ENCODE measurements at places on chromosomes 1 and 21. TPM values are rescaled to one million over a fixed set of nuclear protein-coding genes. Genes with fewer than 3 reads are reported as not detected.

GRCh38 chr21:45404730-45405270 is at the start of gene COL18A1:
Gene COL18A1, plus strand, starts transcription at chr21:45405165. Its CDS starts 66 bp downstream, at chr21:45405231.
- peaks cover 19% of the 10 kb centered on the region for H3K4me1 ChIP-seq
- peak; percentile 43 for DNase-seq
- H3K27me3 ChIP-seq = peaks cover 63% of the 10 kb centered on the region
- H3K4me3 ChIP-seq = peak within 1 kb of the TSS; percentile 87
- H3K36me3 ChIP-seq = peaks cover 5% of the 10 kb centered on the region
- no peak within 1 kb of the TSS for H3K27ac ChIP-seq

SPATA1 gene
- 1.5 TPM for total RNA-seq

DNA sequence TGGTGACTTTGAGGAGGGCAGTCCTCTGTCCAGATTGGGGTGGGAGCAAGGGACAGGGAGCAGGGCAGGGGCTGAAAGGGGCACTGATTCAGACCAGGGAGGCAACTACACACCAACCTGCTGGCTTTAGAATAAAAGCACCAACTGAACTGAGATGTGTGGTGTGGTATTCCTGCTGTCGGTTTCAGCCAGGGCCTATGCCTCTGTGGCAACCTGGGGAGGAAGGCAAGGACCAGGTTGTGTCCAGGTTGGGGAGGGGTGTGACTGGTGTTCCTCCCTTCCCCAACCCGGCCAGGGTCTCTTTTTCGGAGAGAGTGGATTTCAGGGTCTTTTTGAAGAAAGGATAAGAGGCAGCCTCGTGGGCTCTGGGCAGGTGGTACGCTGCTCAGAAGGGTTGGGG is 6.3 kb downstream of the PROK1 start:
- H3K36me3 ChIP-seq = no peaks in the 10 kb centered on the region
- H3K4me3 ChIP-seq = no peak overlapping the region
- H3K27ac ChIP-seq = no peak overlapping the region
- H3K4me1 ChIP-seq = no peaks in the 10 kb centered on the region
- DNase-seq = no peak

GRCh38 chr1:164320790-164321731 is 237.9 kb upstream of the PBX1 start:
- peak overlapping the region; percentile 87 for H3K4me3 ChIP-seq
- no peak overlapping the region for H3K27ac ChIP-seq
- DNase-seq = peak; percentile 23

- H3K4me1 ChIP-seq = peaks cover 6% of the 10 kb centered on the region
- no peak overlapping the region for H3K4me3 ChIP-seq
- no peak overlapping the region for H3K27ac ChIP-seq
- H3K27me3 ChIP-seq = no peaks in the 10 kb centered on the region
- H3K36me3 ChIP-seq = no peaks in the 10 kb centered on the region
- DNase-seq = no peak
Measured at GRCh38 chr1:106754957-106755356, 301.5 kb upstream of the PRMT6 start.

KPRP gene
- not detected for total RNA-seq

DNA sequence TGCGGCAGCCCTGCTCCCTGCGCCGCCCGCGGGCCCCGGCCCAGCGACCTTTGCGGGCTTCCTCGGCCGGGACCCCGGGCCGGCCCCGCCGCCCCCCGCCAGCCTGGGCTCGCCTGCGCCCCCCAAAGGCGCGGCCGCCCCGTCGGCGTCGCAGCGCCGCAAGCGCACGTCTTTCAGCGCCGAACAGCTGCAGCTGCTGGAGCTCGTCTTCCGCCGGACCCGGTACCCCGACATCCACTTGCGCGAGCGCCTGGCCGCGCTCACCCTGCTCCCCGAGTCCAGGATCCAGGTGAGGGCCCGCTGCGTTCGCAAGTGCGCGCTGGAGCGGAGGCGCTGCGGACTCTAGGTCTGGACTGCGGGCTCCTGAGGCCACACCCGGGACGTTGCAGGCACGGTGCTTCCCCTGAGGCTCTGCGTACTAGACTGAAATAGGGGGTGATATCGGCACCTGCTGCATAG is 351 bp downstream of the MIXL1 start:
- peaks cover 53% of the 10 kb centered on the region for H3K27me3 ChIP-seq
- H3K27ac ChIP-seq = no peak overlapping the region
- peak; percentile 23 for DNase-seq
- peaks cover 4% of the 10 kb centered on the region for H3K36me3 ChIP-seq
- peaks cover 5% of the 10 kb centered on the region for H3K4me1 ChIP-seq

- H3K27ac ChIP-seq = no peak overlapping the region
- peaks cover 15% of the 10 kb centered on the region for H3K4me1 ChIP-seq
- peaks cover 8% of the 10 kb centered on the region for H3K36me3 ChIP-seq
Measured at GRCh38 chr1:206589206-206589605, 23.1 kb downstream of the EIF2D start.

C1orf141 gene
- total RNA-seq = not detected

DNA sequence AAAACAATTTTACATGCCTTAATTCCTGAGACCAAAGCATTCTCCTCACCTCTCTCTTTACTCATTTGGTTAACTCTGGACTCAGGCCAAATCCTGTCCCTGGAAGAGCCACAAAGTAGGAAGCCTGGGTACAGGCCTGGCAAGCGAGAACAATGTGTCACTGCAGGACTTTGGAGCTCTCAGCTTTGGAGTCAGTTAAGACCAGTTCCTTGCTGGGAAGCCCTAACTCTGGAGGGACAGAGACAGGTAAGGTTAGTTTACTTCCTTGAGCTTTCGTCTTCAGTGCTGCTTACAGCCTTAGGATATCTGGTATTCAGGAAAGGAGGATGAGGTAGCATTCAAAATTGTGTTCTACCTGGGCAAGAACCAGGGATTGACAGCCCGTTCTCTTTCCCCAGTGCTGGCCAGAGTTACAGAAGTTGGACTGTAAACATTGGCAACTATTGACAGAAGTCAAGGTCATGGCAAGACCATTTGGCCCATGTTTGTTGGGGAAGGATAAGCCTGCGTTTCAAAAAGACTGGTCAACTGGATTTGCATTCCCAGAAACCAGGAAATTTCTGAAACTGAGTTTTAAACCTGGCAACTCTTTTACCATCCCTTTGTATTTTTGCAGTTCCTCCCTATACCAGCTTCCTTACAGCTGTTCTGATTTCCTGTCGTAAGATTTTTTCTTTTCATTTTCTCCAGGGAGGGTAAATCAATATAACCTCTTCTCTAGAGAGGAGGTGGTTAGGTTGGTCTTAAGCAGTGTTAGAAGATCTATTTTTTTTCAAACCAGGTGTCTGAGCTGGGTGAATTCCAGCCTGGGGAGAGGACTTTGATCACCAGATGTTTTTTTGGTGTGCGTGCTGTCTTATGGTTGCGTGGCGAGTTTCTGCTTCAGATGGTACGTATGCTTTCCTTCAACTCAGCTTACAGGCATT is at the start of gene C4BPB:
Gene C4BPB, plus strand, starts transcription at position 160 of the 926 bp plus-strand sequence. Its CDS starts 672 bp downstream, at position 832.
- no peak for DNase-seq
- H3K27me3 ChIP-seq = peaks cover 10% of the 10 kb centered on the region
- no peak within 1 kb of the TSS for H3K27ac ChIP-seq
- H3K4me3 ChIP-seq = no peak within 1 kb of the TSS
- H3K4me1 ChIP-seq = peaks cover 5% of the 10 kb centered on the region

DNA sequence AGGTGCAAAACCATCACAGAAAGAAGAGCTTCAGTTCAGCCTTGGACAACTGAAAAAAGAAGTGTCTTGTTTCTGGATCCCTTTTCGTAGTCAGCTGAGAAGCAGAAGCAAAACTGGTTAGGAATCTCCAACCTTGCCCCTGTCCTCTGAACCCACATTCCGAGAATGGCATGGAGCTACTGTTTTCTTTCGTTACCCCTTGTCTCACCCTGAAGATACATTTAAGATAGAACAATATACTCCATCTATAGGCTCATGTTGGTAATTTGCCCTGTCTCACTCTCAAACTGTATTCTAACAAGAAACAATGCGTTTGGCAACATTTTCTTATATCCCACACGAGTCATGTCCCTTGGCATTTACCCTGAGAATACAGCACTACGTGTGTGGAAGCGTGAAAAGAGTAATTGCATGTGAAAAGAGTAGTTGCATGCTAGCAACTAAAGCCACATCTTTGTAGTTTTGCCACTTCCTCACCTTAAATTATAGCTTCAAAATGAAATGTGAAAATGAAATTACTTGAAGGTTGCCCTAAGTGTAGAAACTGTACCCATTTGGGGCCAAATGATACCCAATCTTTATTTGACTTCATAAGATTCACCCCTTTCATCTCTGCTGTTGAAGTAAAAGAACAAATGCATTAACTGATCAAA is 5.3 kb downstream of the SLAMF7 start:
- H3K4me3 ChIP-seq = no peak overlapping the region
- peaks cover 14% of the 10 kb centered on the region for H3K27me3 ChIP-seq
- H3K36me3 ChIP-seq = no peaks in the 10 kb centered on the region
- H3K4me1 ChIP-seq = peaks cover 6% of the 10 kb centered on the region
- H3K27ac ChIP-seq = no peak overlapping the region
- no peak for DNase-seq

GRCh38 chr1:2229911-2230731 is 2.0 kb downstream of the SKI start:
- H3K27me3 ChIP-seq = no peaks in the 10 kb centered on the region
- peak overlapping the region; percentile 89 for H3K27ac ChIP-seq
- peaks cover 54% of the 10 kb centered on the region for H3K4me1 ChIP-seq
- no peaks in the 10 kb centered on the region for H3K36me3 ChIP-seq

GRCh38 chr1:232880354-232880753 is 70.1 kb upstream of the NTPCR start:
- H3K4me3 ChIP-seq = no peak overlapping the region
- H3K27me3 ChIP-seq = no peaks in the 10 kb centered on the region

DNA sequence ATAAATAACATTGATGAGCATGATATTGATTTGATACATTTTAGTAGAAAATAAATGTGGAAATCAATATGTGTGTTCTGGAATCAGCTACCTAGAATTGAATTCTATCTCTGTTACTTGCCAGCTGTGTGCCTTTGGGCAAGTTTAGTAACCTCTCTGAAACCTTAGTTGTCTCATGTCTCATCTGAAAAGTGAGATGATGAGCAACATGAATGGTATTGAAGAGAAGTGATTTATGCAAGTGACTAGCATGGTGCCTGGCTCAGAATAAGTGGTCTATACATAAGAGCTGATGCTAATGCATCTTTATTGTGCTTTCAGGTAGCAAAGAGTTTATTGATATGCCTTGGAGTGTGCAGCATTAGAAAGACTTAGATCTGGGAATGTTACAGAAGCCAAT is 383.3 kb downstream of the PRDM2 start:
- no peaks in the 10 kb centered on the region for H3K27me3 ChIP-seq
- H3K4me3 ChIP-seq = no peak overlapping the region
- H3K4me1 ChIP-seq = peaks cover 8% of the 10 kb centered on the region
- H3K27ac ChIP-seq = no peak overlapping the region
- no peak for DNase-seq
